Activated CD4-positive, alpha-beta T cell treated with anti-CD3 and anti-CD28 coated beads for 36 hours (primary cell): ENCODE measurements at places on chromosomes 11 and 22. TPM values are rescaled to one million over a fixed set of nuclear protein-coding genes. Genes with fewer than 3 reads are reported as not detected.

DNA sequence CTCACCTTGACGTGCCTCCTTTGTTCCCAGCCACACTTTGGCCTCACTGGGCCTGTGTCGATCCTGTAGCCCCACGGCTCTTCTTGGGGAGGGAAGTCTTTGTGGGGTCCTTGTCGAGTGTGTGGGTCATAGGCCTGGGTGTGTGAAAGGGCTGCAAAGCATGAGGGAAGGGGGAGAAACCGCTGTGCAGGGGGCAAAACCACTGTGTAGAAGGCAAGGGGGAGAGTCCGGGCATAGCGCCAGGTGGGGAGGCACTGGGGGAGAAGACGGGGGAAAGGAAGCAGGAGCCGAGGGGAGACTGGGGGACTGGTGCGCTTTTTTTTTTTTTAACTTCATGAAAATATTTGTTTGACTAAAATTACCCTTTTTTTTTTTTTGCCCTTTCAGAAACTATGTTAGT is 65.1 kb upstream of the RASD2 start:
- no peak for DNase-seq

Gene JAML
- total RNA-seq, result 193 TPM

GRCh38 chr11:15654451-15654850 is 539.7 kb downstream of the INSC start:
- no peak for DNase-seq

- no peak for DNase-seq
These were observed 49.6 kb downstream of the COMMD9 start for GRCh38 chr11:36239636-36240035.

GRCh38 chr11:8728563-8728962 is 46.0 kb downstream of the RPL27A start:
- DNase-seq, result no peak

- DNase-seq, result no peak
These were observed 36.4 kb upstream of the LINC01488 start for GRCh38 chr11:69445131-69445470.

- DNase-seq, result no peak
These were observed 15.7 kb upstream of the CABP2 start for GRCh38 chr11:67538823-67539505.

DNA sequence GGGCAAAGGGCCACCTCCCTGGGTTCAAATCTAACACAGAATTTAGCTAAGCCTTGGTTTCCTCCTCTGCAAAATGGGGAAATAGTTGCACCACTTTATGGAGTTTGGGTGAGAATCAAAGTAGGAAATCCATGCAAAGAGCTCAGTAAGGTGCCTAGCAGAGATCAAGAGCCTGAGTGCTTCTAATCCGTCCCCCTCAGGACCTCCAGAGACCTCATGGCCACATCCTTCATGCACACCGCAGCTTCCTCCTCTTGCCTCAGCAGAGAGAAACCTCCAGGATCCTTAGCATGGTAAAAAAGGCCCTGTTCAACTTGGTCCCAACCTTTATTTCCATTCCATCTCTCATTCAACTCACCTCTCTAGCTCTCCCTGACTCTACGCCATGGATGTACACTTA is 37.8 kb upstream of the NAV2 start:
- DNase-seq, result no peak

DNA sequence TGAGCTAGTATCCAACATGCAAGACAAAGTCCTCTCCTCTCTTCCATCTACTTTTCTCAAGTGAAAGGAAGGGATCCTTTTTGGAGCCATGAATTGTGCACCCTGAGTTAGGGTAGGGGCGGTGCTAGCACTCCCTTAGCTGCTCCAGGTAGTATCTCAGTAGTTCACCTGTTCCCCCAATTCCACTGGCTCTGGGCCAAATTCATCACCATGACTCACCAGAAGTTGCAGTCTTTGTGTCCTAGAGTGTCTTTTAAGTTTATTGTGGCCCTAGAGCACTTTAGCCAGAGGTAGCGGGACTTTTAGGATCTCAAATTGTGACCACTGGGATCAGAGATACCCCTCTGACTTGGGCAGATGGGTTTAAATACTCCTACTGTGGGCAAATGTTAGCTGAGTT is 398.6 kb upstream of the ANO5 start:
- no peak for DNase-seq

Gene ADM
- 14.4 TPM for total RNA-seq

Gene MRGPRX3
- total RNA-seq, result not detected

Gene IL10RA
- 79.4 TPM for total RNA-seq

DNA sequence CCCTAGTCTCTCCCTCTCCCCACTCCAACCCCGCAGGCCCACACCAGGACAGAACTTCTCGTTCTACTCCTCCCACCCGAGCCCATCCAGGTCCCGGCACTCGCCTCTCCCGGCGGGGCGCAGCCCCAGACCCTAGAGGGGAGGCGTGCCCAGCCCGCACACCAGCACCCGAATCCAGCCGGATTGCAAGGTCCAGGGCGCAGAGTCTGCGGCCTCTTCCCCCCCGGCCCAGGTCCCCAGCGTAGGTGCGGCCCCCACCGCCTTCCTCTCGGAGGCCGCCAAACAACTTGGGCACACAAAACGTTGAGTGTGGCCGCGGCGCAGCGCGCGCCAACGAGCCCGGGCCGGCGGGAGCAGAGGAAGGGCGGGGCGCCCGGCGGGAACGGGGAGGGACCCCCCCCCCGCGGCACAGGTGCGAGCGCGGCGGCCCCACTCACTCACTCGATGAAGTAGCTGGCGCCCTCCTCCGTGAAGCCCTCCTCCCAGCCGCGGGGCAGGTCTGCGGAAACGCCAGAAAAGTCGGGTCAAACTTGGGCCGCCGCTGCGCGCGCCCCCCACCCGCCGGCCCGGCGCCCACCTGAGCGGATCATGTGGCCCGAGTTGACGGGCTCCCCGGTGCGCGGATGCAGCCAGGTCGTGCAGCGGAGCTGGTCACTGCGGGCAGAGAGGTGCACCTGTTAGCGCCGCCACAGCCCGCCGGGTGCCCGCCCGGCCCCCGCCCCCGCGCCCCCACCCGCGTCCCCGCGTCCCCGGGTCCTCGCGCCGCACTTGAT is 480 bp downstream of the PLEKHA7 start:
- peak; percentile 47 for DNase-seq

DNA sequence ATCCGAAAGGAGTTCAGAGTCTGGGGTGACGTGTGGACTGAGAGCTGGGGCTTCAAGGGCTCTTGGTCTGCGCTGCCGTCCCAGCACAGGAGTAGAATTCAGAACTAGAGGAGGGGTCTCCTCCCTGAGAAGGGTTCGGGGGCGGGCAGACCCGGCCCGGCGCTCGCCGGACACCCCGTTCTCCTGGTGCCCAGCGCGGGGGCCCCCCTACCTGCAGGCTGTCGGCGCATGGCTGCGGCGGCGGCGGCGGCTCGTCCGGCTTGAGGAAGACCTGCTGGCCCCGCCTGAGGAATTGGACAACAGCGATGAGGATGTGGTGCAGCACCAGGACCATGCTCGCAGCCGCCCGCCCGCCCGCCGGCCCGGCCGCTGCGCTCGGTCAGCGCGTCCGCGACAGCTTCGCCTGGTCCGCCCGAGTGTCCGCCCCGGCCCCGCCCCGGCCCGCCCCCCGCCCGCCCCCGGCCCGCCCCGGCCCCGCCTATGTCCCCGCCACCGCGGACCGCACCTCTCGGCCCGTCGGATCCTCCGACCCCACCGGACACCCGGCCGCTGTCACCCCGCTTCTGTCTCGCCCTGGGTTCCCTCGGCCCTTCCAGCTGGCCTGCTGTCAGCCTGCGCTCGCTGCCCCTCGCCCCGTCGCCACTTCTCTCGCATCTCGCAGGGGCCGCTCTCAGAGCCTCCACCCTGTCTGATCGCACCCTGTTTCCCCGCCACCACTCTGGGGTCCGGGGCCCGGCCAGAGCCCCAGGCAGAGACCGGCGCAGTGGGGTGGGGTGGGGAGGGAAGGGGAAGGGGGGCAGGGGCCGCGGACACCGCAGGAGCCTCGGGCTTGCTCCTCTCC is 32.0 kb downstream of the PDE2A start:
- DNase-seq, result peak; percentile 28
